ENCODE measurements at places on chromosomes 12 and 14.

DNA sequence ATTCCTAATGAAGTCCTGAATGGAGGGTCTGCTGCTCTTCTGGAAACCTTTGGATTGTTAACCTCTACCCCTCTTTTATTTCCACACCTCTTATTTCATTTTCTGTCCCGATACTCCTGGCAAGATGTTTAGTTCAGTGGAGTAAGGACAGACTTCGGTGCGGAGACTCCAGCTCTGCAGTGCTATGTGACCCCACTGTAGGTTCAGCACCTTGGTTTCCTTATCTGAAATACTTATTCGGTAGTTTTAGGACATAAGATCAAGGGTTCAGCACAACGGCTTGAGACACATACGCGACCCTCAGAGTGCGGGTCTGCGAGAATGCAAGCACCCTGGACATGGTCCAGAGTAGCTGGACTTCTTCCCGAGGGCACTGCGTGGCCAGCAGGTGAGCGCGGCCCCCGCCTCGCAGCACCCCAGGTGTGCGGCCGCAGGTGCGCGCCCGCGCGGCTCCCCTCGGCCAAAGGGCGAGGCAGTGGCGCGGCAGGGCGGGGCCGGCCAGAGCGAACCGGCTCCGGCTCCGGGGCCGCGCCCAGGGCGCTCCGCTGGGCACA, 465 bp upstream of the FGD4 start:
- DNase-seq = no peak

GRCh38 chr12:52390739-52391617, 5.5 kb upstream of the KRT84 start:
- DNase-seq = no peak

DNA sequence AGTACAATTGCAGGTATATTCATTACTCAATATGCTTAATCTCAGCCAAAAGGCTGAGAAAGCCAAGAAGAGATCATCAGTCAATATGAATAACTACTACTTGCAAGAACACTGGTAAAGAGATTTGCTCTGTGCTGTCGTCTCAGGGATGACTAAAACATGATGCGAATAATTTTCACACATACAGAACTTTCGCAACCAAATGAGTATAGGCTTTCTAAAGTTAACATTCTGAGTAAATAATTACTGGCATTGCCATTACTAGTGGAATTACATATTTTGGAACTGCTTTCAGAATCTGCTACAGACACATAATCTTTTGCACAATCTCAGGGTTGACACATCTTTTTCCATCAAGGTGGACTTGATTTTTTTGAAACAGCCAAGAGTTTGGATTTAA, 24.7 kb downstream of the NCKAP1L start:
- no peak for DNase-seq

GRCh38 chr12:14278294-14278953, 87.1 kb upstream of the ATF7IP start:
- no peak for DNase-seq

- no peak for DNase-seq
Observed at GRCh38 chr14:70887207-70887681, 20.0 kb upstream of the PCNX1 start.

DNA sequence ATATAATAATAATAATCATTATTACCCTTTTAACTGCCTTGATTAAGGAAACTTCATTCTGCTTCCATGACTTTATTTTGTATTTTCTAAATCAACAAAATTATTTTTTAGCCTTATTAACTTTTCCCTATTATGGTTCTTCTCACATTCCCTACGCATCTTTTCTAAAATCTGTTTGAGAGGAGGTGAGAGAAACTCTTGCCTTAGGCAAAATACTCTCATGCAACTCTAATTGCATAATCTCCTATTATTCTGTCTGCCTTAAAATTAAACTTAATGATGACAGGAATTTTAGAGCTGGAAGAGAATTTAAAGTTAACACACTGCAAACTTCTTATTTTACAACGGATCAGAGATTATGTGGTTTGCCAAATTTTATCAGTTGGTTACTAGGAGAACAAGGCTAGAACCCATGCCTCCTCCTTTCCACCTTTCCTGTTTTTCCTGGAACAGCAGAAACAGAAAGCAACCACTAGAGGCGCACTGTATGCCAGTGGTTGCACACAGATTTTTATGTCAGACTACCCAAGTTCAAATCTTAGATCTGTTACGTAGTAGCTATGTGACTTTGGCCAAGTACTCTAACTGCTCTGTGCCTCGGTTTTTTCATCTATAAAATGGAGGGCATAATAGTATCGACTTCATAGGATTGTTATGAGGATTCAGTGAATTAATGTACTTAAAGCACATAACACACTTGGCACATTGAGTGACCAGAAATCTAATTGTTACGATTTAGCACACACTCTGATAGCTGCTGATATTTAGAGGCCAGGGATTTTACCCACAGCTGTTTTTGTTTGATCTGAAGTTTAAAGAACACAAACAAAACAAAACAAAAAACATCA, 4.3 kb upstream of the BRMS1L start:
- DNase-seq = no peak

DNA sequence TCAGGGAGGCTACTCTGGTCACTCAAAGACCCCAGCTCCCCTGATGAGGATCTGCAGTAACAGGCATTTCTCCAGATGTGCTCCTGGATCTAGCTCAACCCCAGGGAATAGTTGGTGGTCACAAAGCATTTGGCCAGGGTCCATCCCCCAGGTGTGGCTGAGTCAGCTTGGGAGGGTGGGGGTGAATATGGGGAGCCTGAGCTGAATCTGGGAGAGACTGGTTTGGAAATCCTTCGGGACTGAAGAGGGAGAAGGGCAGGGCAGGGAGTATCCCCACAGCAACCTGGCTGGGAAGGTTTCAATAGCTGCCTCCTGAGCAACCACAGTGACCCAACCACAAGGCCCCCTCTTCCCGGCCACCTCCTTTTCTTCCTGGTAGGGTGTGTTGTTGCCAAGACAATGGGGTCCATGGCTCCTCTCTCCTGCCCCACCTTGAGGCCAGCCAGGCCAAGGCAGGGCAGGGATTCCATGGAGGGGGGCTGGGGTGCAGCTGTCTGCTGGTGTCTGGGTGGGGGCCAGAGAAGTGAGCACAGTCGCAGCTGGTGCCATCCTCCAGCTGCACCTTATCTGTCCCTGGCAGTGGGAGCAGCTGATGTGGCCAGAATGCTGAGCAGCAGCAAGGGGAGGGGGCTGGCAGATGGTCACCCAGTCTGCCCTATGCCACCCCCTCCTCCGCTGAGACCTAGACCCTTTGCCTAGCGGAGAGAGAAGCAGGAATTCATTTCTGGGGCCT, 5.5 kb downstream of the ASIC1 start:
- DNase-seq = no peak

- DNase-seq = no peak
Observed at GRCh38 chr14:82501554-82501953, 967.9 kb upstream of the SEL1L start.

DNA sequence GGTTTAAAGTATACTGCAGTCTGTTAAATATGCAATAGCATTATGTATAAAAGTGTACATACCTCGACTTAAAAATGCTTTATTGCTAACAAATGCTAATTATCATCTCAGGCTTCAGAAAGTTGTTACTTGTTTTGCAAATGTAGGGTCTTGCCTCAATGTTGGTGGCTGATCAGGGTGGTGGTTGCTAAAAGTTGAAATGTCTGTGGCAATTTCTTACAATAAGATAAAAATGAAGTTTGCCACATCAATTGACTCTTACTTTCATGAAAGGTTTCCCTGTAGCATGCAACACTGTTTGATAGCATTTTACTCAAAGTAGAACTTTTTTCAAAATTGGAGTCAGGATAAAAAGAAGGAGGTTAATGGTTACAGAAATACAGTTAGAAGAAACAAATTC, 407.7 kb upstream of the OR4E1 start:
- DNase-seq = no peak

DNA sequence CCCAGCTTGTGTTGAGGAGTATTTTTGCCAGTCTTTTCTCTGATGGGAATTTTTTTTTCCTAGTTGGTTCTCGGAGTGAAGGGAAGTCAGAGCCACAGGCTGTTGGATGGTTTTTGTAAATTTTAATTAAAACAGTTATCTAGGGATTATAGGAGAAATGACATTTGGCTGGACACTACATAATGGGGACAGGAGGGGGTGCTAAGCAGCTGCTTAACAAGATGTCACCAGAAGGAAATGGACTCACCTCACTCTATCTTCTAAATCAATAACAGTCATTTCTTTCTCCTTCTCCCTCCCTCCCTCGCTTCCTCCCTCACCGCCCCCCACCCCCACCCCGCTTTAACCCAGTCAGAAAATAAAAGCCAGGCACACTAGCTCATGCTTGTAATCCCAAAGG, 93.4 kb upstream of the TMEM233 start:
- DNase-seq = no peak

DNA sequence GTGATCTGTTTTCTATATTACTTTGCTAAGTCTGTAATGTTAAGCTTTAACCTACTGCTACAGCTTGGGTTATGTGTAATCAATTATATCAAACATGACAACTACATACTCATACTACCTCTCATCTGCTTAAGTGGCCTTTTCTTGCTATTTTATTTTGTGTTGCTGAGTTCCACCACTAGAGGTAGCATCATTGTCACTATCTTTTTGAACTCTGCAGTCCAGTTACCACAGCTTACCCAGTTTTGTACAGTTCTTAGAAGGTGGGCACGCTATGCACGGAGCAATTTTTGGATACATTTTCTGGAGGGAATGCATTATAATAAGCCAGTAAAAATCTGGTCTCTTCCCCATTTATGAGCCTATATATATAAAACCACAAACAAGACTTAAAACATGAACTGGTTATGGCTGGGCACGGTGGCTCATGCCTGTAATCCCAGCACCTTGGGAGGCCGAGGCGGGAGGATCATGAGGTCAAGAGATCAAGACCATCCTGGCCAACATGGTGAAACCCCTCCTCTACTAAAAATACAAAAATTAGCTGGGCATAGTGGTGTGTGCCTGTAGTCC, 48.5 kb downstream of the SAV1 start:
- no peak for DNase-seq

GRCh38 chr12:105843561-105843960, 295.2 kb downstream of the NUAK1 start:
- no peak for DNase-seq

DNA sequence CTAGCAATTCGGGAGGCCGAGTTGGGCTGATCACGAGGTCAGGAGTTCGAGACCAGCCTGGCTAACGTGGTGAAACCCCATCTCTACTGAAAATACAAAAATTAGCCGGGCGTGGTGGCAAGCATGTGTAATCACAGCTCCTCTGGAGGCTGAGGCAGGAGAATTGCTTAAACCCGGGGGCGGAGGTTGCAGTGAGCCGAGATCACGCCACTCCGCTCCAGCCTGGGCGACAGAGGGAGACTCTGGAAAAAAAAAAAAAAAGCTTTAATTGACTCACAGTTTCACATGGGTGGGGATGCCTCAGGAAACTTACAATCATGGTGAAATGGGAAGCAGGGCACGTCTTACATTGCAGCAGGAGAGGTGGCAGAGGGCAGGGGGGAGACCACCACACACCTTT, 30.6 kb upstream of the SLC2A3 start:
- no peak for DNase-seq

GRCh38 chr14:78153064-78153341, 17.2 kb upstream of the NRXN3 start:
- no peak for DNase-seq

DNA sequence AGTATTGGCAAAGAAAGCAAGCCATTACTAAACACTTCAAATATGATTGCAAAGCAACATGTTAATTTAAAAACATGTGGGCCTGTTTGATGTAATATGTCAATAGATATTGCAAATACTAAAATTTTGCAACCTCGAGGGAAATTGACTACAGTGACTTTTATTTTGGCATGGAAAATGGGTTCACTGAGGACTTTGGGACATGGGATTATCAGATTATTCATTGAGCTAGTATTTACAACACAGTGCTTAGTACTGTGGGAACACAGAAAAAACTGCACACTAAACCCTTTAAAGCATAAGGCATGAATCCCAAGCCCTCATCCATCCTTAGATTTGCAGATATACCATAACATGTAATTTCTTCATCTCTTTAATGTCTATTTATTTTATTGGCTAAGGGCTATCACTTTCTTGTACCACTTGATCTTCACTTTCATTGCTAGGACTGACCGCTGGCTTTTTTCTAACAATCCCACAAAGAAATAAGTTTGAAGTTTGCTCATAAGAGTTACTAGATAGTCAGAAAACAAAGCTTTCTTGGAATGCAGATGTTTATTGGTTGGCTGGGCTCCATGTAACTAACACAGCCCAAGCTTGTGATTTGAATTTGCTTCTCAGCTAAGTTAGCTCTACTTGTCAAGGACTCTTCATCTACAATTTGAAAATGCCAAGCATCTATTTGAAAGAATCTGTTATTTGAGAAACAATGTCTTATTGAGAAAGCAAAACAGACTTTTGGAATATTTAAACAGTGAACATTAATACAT, 48.7 kb downstream of the PPFIBP1 start:
- no peak for DNase-seq
